ENCODE measurements at places on chromosomes 3 and 15.

DNA sequence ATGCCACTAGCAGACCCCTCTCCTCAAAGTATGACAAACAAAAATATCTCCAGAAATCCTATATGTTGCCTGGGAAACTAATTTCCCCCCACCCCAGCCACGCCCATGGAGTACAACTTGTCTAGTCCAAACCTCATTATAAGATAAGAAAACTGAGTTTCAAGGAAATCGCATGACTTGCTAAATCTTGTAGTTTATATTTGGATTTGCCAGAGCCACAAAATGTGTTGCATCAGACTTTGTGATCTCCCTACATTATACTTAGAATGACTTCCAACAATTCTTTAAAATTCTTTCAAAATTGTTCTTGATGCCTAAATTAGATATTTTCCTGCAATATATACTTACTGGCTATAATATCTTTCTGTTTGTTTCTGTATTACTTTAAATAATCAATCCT, 1034.4 kb downstream of the IGSF11 start:
- DNase-seq = no peak

DNA sequence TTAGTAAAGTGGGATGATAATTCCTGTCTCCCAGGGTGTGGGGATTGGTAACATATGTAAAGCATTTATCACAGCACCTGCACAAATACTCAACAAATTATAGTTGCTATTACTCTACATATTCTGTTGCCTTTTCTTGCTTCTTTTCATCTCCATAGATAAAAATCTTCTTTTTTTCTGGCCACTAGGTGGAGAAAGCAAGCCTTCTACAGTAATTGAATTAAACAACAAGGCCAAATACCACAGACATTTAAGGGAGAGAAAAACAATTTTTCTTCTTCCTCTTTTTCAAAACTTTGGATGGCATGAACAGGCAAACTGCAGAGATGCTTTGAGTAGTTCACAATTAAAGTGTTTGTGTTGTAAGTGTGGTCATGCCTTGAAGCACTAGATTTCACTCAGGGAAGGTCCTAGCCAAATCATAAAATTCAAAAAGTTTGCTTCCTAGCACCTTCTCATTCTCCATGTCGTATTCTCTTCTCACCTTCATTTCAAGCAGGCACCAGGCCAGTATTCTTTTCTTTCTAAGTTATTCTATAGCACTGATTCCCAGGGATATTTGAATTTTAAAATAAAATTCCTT, 493.4 kb upstream of the TGFBR2 start:
- peak; percentile 6 for DNase-seq

GRCh38 chr3:132488151-132488550, 70.8 kb downstream of the DNAJC13 start:
- DNase-seq = no peak

GRCh38 chr15:67092752-67093503, 27.5 kb downstream of the SMAD3 start:
- no peak for DNase-seq

DNA sequence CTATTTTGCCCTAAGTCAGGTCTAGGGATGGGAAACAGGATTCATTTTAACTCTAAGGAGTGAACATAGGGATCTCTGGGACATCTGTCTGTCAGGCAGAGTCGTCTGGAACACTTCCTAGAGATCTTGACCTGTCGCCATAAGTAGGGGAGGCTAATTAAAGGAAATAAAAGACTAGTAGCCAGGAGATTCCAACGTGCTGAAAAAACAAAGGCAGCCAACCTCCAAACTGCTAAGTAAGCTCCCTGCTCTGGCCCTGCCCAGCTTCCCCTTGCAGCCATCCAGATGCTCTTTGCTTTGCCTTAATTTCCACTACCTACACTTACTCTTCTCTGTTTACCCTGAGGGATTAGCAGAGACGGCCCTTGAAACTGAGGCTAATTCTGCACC, 18.4 kb upstream of the TSEN2 start:
- DNase-seq = no peak

DNA sequence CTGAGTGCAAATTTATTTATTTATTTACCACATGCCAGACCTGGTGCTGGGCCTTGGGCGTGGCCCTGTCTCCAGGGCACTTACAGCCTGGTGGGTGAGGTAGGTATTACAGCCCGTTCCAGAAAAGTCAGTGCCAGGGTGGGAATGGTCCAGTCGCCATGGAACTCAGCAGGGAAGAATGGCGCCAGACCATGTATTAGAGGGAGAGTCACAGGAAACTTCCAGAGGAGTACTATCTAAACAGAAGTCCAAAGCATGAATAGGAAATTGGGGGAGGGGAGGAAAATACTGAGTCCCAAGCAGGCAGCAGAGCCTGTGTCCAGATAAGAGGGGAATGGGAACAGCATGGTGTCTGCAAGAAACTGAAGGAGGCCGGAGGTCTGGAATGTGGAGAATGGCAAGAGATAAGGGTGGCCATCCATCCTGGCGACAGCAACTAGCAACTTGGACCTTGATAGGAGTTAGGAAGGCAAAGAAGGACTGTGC, 27.0 kb downstream of the SH3BP5 start:
- peak; percentile 73 for DNase-seq

GRCh38 chr3:129557548-129557894, 14.5 kb downstream of the H1-8 start:
- no peak for DNase-seq

DNA sequence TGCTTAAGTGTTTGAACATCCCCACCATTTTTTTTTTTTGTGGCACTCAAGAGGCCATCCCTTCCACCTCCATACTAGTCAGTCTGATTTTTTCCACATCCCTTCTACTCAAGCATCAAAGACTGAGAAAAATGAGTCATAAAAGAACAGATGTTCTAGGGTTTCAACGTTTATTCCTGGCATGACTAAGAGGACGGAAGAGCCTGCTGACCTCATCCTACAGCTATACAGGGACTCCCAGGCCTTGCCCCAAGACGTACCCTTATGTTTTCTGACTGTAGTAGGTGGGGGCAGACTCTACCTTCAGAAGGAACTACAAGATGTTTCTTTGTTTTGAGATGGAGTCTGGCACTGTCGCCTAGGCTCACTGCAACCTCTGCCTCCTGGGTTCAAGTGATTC, 3.3 kb upstream of the ITPKA start:
- peak; percentile 67 for DNase-seq

DNA sequence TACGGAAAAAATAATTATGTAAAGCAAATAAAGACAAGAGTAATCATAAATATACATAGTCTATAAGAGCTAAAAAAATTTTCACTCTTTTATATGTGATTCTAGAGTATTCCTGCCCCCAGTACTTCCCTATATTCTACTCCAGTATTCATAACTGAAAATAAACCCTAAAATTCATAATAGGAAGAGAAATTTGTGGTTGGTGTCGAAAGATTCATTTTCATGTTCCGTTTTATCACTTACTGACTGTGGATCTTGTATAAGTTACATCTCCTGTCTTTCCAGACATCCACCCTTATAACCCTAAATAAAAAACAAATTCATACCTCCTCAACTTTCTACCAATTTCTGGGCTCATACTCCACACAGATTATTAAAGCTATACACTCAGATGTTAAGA, 16.0 kb upstream of the MBNL1 start:
- no peak for DNase-seq

DNA sequence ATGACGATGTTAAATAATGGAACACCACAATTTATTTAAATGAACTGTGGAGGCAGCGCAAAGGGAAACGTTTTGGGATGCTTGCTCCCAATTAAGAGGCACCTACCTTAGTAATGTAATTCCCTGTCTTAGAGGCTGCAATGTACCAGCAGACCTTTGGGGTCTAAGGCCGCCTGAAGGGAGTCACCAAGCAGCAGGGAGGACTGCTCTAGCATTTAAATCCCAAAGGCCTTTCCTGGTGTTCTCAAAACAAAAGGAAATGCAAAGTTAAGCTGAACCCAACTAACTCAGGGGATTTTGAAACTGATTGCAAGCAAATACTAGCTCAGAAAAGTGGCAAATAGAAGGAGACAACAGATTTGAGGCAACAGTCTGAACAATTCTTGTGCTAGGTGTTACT, 510.8 kb downstream of the GABRG3 start:
- no peak for DNase-seq

DNA sequence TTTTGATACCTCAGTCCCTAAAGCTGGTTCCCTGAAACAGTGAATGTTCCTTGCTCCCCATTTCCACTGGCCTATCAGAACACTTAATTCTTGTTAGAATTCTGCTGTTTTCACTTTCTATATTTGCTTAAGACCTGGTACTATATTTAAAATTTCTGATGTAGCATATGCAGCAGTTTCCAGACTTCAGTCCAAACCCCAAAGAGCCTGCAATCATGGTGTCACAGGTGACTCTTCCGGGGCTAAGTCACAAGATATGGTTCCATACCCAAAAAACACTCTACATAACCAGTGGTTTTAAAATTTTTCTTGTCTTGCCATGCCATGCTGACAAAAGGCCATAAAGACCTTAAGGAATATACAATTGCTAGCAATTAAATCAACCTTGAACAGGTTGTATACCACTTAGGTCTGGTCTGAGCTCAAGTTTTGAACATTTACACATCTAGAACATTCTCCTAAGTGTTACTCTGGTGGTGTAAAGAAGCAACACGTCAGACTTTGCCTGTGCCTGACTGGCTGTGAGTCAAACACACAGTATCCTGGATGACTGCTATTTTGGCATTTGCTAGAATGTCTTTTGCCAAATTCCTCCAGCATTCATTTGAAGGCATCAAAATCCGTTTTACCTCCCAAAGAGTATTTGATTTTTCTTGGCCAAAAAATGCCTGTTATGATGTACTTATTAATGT, 160.0 kb downstream of the FRMD5 start:
- DNase-seq = no peak

DNA sequence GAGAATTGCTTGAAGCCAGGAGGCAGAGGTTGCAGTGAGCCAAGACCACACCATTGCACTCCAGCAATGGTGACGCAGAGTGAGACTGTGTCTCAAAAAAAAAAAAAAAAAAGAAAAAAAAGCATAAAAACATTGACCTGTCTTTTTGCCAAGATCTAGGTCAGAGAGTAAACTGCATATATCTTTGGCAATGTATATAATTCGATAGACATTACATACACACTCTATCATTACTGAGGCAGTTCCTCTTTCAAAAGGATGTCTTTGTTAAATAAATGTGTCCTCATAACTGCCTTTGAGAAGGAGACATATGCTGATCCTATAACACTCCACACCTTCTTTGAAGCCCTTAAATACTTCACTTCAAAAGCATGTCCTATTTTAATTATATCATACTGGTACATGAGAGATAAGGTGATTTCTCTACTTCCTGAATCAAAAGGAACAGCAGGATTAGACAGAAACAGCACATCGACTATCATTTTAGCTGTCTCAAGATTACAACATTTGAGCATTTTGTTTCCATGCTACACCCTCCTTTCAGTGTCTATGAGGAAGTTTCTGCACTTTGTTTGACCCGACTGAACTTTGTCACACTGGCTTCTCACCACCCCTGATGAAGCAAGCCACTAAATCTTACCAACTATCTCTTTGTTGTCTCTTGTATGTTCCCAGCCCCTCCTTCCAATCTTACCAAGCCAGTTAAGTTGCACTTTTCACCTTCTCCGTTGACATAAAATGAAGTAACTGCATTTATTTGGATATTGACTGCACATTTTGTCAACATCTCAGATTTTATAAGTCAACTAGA, 335.8 kb downstream of the MECOM start:
- DNase-seq = peak; percentile 31

- DNase-seq = no peak
Observed at GRCh38 chr3:71305231-71306206, 278.0 kb downstream of the FOXP1 start.

- no peak for DNase-seq
Observed at GRCh38 chr3:135197246-135197645, 402.2 kb downstream of the EPHB1 start.

GRCh38 chr15:36275656-36276055, 303.8 kb upstream of the CDIN1 start:
- no peak for DNase-seq

DNA sequence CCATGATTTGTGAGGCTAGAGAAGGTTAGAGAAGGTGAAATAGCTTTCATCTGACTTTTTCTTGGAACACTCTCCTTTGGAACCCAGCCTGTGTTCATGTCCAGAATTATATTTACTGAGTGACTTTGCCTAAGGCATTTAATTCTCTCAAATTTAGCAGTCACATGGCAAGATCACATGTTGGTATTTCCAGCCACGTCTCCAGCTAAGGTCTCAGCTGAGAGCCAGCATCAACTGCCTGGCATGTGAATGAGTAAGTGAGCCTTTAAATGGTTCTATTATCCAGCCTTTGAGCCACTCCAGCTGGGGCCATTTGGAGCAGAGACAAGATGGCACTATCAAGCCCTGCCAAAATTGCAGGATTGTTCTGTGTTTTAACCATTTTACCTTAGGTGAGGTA, 130.2 kb upstream of the SGO1 start:
- no peak for DNase-seq

DNA sequence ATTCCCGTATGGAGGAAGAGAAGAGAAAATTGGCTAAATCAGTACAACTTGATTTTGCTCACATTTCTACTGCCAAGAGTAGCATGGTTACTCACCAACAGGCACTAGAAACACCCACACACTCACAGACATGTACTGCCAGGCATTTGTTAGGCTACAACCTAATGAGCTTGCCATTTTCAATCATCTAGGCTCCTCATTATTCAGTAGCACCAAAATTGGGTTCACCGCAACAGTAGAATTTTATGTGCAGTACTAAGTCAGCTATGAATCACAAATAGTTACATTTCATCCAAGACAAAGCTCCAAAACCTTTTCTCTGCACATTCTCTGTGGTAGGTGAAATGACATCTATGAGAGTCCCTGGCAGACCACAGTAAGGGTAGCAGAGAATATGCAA, 15.0 kb upstream of the THUMPD3 start:
- DNase-seq = no peak

DNA sequence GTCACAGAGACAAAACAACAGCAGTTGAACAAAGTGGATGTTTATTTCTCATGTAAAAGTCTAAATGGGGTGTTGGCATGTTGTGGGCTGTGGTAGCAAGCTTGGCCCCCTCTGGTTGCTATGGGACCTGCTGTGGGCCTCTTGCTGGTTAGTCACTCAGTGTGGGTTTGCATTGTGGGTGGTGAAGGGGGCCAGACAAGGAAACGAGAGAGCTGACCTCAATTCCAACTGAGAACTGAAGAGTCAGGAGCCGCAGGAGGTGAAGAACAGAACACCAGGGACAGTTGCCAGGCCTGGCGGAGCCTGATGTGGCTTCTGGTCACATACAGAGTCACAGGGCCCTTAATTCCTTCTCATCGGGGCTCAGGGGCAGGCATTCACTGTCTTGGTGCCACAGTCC, 1.9 kb upstream of the ADPGK start:
- DNase-seq = no peak

DNA sequence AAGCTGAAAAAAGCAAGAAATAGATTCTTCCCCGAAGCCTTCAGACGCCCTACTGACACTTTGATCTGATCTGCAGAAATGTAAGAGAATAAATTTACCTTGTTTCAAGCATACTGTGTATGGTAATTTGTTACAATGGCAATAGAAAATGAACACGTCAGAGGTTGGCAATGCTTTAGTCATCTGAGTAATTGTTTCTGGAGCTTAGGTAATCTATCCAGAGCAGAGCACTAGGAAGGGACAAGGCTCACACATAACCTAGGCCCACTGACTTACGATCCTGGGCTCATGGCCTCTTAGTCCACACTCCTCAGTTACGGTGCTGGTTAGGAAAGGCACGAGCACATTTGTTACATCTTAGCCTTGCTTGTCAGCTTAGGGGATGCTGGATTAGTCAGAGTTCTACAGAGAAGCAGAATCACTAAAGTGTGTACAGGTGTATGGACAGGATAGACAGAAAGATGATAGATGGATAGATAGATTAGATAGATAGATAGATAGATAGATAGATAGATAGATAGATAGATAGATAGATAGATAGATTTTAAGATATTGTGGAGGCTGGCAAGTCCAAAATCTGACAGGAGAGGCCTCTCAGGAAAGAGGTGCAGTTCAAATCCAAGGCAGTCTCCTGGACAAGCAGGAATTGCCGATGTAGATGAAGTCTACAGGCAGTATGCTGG, 46.8 kb upstream of the TBC1D23 start:
- no peak for DNase-seq
